ENCODE measurements at places on chromosomes 6 and 20. TPM values are rescaled to one million over a fixed set of nuclear protein-coding genes. Genes with fewer than 3 reads are reported as not detected.

DNA sequence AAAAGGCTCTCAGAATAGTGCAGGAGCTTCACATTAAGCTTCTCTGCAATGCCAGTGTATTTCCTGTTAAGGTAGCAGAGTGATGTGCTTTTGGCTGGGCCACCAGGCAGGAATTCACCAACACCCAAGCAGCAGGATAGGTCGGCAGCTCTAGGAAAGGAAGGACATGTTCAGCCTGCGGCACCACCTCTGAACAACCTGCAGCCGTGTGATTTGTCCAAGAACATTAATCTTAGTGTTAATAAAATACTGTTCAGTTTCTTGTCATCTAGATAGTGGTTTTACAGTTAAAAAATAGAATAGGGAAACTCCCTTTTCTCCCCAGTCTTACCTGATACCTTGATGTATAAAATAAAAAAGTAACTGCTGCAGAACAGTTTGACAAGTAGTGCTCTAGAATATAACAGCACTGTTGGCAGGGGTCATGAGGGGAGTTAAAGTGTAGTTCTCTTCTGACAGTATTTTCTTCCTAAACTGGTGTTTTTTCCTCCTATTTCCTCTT, 18.8 kb downstream of the ZNF292 start:
- no peak for DNase-seq

DACT2 gene
- not detected for total RNA-seq

ARMC2 gene
- total RNA-seq, result 10.3 TPM

PRL gene
- not detected for total RNA-seq

GRCh38 chr20:12063106-12063684, 145.5 kb downstream of the BTBD3 start:
- no peak for DNase-seq

CCN6 gene
- total RNA-seq, result not detected

DNA sequence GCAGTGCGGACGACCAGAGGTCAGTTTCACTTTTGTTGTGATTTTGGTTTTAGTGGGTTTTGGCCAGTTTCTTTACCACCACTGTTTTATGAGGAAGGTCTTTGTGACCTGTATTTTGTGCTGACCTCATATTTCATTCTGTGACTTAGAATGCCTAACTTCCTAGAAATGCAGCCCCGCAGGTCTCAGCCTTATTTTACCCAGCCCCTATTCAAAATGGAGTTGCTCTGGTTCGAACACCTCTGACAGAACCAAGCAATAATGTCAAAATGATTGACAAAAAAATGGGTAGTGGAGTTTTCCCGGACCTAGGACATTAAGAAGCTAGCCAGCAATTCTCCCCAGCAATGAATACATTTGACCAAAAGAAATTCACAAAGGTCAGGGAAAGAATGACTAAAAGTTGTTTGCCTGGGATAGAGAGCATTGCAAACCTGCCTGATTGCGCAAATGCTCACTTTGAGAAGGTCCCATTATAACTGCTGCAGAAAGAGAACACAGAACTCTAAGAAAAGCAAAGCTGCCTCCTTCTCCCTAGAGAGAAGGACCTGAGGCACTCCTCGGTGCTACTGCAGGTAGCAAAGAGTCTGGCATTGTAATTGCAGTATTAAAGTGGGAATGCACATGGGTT, 288.8 kb downstream of the ADGB start:
- no peak for DNase-seq

LPA gene
- 1.1 TPM for total RNA-seq

DNA sequence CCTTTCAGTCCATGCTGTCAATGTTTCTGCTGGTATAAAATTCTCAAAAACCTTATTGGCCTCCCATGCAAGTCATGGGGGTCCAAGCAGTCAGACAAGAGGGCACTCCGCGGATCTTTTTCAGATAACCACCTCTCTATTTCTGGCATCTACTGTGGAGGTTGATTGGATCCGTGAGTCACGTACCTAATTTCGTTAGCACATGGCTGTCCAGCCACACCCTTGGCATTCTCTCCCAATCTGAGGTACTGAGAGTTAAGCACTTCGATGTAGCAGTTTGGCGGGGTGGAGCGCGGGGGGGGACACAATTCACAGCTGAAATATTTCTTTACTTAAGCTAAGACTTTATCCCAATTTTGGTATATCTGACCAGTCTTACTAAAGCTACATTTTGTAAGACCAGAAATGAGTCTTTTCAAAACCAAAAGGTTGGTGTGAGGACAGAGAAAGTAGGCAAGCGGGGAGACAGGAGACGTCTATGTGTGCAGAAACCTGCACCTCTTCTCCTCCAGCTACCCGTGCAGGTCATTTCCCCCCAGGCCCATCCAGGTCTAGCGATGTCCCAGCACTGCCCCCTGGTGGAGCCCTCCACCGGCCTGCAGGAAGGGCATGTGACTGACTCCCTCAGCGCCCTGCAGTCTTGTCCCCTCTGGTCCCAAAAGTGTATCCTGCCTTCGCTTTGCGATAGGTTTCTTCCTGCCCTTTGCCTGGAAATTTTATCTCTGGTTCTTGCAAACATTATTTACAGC, 113.1 kb downstream of the ADAT2 start:
- peak; percentile 16 for DNase-seq

GRCh38 chr6:90173262-90173925, 123.2 kb downstream of the BACH2 start:
- no peak for DNase-seq

NKX2-4 gene
- total RNA-seq, result not detected

GRCh38 chr6:30757261-30757904, 13.0 kb upstream of the IER3 start:
- DNase-seq, result no peak

- no peak for DNase-seq
These were observed 3.5 kb downstream of the FAM83B start for GRCh38 chr6:54850114-54850513.

DNA sequence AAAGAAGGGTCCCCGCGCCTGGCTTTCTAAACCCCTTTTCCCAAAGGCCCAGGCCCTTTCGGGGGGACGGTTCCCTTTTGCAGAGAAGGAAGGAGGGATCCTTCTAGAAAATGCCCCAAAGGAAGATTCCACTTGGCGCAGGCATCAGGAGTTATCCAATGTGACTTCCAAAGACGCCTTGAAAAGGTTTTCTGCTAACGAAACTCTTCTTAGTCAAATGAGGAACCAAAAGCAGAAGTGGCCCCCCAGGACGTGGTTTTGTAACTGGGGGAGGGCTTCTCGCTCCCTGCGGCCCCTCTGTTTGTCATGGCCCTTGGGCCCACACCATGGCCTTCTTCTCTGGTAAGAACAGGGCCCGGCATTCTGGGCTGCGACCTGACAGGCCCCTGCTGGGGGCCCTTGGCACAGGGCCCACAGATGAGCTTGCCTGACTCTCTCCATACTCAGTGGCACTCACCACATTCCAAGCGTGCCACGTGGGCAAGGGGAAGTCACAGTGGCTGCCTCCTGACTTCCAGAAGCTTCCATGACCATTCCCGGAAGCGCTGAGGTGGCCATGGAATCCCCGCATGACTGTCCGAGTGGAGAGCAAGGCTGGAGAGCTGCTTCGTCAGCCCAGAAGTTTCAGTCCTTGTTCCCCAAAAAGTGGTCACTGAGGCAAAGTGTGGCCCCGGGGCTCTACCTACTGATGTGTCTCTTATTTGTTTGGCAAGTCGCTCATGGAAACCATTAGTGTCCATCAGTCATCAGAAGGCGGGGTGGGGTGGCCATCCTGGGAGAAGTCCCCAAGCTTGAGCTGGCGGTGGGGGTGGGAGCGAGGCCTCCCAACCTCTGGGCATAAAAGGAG, 834 bp upstream of the CTSZ start:
- no peak for DNase-seq

SLC22A2 gene
- not detected for total RNA-seq

NNAT gene
- total RNA-seq, result 0.69 TPM

- no peak for DNase-seq
These were observed 156.2 kb upstream of the JARID2 start for GRCh38 chr6:15089569-15090144.

BNIP5 gene
- not detected for total RNA-seq

DNA sequence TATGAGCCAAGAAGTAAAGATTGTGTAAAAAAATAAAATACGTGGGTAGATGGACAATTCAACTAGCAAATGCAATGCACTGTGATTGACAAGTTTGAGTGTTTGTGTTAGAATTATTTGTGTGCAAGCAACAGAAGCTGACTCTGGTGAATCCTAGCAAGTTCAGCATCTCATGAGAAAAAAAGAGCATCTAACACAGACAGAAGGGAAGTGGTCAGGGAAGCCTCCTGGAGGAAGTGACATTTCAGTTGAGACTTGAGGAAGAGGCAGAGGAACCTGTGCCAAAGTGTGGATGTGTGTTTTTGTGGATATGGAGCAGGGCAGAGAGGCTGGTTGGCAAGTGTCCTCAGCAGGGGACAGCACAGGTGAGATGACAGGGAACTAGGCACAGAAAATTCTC, 248.7 kb downstream of the ZNF217 start:
- DNase-seq, result no peak

GRCh38 chr6:166989427-166990032, 9.7 kb upstream of the CEP43 start:
- no peak for DNase-seq

- no peak for DNase-seq
These were observed 59.4 kb upstream of the CD83 start for GRCh38 chr6:14058029-14058695.

GRCh38 chr20:4726710-4727397, 5.1 kb downstream of the PRND start:
- no peak for DNase-seq

MUCL3 gene
- not detected for total RNA-seq

TIAM2 gene
- total RNA-seq, result 15.6 TPM

DNA sequence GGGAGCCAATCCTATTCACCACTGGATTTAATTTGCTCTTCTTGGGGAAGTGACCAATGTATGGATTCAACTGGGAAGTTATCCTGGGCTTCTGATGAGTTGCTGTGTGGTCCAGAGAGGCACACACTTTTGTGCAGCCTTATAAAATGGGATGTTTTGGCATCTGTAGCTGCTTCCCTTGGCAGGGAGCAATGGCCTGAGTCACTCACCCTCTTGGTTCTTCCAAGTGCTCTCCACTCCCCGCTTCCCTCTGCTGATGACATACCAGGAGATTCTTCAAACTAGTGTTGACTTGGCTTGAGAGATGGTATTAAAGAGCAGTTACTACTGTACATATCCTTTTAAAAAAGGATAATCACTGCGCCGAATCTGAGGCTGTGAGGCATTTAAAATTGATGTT, 105.8 kb downstream of the JARID2 start:
- DNase-seq, result no peak

GPLD1 gene
- 2.6 TPM for total RNA-seq

SRSF12 gene
- total RNA-seq, result 0.83 TPM

TBX18 gene
- 13.3 TPM for total RNA-seq

THEMIS gene
- 0.34 TPM for total RNA-seq

SLC17A1 gene
- total RNA-seq, result not detected

DNA sequence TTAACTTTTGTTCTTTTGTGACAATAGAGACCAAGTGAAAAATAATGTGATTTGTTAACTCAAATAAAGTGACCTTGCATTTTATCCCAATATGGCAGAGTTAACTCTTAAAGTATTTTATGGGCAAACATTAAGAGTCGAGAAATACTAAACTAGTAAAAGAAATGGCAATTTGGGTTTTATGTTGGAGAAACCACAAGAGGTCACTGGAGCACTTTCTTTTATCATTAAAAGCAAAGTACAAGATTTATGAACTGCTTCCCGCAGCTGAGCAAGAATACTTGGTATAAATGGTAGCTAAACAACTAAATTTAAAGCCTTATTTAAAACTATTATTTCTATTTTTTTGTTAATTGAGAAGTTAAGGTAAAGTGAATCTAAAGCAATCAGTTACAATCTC, 33.5 kb upstream of the MCM9 start:
- no peak for DNase-seq

- no peak for DNase-seq
These were observed 482.5 kb downstream of the C6orf118 start for GRCh38 chr6:164826831-164827468.

GRCh38 chr20:62203378-62204030, 16.6 kb downstream of the HRH3 start:
- no peak for DNase-seq

DNA sequence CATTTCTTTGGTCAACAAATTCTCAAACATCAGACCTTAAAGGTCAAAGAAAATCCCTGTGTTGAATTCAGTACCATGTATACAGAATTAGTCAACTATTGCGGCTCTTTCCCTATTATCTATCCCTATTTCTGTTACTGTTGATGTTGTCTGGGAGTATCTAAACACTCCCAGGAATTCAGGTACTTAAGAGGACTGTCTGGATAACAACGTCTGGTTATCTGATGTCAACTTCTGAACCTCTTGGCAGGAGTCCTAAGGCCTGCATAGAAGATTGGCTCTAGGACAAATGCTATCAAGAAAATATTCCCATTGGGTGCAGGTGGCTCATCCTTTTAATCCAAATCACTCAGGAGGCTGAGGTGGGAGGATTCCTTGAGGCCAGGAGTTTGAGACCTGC, 255.6 kb downstream of the KHDC1L start:
- DNase-seq, result no peak

LY6G6C gene
- not detected for total RNA-seq

GRCh38 chr20:14951707-14952418, 614.5 kb upstream of the FLRT3 start:
- no peak for DNase-seq

- no peak for DNase-seq
These were observed 282.7 kb downstream of the NRN1 start for GRCh38 chr6:5723841-5724691.

DNA sequence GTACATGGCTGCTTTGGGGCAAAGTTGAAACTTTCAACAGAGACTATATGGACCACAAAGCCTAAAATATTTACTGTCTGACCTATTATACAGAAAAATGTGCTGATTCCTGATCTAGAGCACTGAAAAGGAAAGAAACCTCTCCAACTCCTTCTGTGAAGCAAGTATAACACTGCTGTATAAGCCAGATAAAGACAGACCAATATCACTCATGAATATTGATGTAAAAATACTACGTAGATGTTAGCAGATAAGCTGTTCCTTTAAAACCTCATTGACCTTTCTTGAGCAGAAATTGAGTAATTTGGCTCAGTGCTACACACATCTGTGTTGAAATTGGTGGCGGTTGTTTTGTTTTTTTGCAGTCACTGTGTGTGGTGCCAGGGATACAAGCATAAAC, 69.9 kb upstream of the HDAC2 start:
- DNase-seq, result no peak

DNA sequence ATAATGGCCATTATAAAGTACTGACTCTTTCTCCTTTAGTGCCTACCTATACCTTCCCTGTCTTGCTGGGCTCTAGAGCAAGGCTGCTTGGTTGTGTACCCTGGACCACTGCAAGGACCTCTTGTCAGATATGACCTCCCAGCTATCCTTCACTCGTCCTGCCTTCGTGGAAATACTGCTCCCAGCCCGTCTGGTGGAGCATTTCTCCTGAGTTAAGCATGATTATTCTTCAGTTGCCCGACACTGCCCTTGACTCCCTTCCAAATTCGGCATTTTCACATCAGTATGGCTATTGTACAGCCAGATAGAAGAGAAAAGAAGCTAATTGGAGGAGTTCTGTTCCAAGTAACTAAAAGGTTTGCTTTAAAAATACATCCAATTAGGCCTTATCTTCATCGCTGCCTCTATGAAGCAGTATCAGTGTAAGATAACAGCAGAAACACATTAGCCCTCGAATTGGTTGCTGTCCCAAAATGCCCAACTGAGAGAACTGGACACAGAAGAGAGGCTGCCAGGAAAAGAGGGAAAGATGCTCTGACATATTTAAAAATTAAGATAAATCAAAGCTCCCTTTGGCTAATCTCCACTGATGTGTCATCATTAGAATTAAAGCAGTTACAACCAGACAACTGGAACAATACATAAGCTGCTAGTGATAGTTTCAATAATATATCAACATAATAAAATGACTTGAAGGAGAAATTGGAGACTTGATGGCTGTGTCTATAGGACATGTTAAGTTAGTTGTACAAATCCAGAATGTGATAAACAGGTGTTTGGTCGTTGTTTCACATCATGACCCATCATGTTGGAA, 54.4 kb downstream of the OPRM1 start:
- no peak for DNase-seq

- no peak for DNase-seq
These were observed 27.6 kb downstream of the CD40 start for GRCh38 chr20:46145713-46146112.

All from ovary (tissue), 10 donors.